ENCODE measurements at places on chromosomes 16 and 17. TPM values are rescaled to one million over a fixed set of nuclear protein-coding genes. Genes with fewer than 3 reads are reported as not detected.

The PLA2G15 gene
- 14.2 TPM for total RNA-seq

The NPW gene
- 1.1 TPM for total RNA-seq

The CDYL2 gene
- 0.33 TPM for total RNA-seq

The RPA1 gene
- 84.2 TPM for total RNA-seq

The TERB1 gene
- not detected for total RNA-seq

The DPEP2NB gene
- not detected for total RNA-seq

The CES5A gene
- total RNA-seq, result not detected

The EDC4 gene
- 65.1 TPM for total RNA-seq

The GP1BA gene
- not detected for total RNA-seq

The KCNAB3 gene
- total RNA-seq, result 1.9 TPM

The ZNF624 gene
- 1.6 TPM for total RNA-seq

The SCO1 gene
- 58.4 TPM for total RNA-seq

The RILP gene
- total RNA-seq, result 17.6 TPM

The MT1H gene
- not detected for total RNA-seq

The PROCA1 gene
- 1.3 TPM for total RNA-seq

The VMO1 gene
- 1.4 TPM for total RNA-seq

The TSNAXIP1 gene
- 0.31 TPM for total RNA-seq

The YPEL2 gene
- total RNA-seq, result 3.4 TPM

The HS3ST6 gene
- total RNA-seq, result 1.4 TPM

The EFNB3 gene
- total RNA-seq, result 1.4 TPM

The SLC13A2 gene
- total RNA-seq, result 0.14 TPM

The ST6GALNAC1 gene
- not detected for total RNA-seq

The PCGF2 gene
- 53.9 TPM for total RNA-seq

The KRTAP16-1 gene
- total RNA-seq, result not detected
